Suppressor macrophage (primary cell): ENCODE measurements at places on chromosomes 3 and 15.
A peak's percentile ranks its signal among the peaks of the same experiment; 100 is the strongest.

- no peak for DNase-seq
Observed at GRCh38 chr3:53795176-53795575, 51.0 kb downstream of the CHDH start.

DNA sequence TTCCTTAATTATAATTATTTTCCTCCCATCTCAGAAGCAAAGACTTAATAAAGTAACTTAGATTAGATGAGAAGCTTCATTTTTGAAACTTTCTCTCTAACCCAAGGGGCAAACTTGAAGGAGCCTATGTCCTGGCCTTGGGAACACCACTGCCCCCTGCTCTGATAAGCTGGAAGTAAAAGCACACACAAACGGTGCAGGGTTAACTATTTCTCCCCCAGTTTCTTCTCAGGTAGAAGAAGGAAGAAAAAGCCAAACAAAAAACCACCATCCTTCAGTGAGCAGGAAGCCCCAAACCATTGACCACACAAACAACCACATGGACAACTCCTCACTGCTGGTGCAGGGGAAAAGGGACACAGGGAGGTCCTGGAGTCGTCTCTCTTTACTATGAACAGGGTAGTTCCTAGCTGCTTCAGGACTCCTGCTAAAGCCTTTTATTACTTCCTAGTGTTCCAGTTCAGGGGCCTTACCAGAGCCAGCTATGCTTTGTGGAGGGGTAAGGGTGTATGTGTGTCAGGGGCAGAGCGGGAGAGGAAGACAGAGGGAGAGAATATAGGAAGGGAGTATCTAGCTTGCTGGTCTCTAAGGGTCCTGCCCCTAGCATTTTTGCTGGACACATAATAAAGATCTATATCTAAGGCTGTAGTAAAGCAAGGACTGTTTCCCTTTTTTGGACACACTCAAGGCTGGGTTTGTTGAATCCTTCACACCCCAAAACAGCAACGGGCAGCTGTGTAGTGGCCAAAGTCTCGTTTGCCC lies 94.0 kb upstream of the UMPS start:
- DNase-seq, result no peak

DNA sequence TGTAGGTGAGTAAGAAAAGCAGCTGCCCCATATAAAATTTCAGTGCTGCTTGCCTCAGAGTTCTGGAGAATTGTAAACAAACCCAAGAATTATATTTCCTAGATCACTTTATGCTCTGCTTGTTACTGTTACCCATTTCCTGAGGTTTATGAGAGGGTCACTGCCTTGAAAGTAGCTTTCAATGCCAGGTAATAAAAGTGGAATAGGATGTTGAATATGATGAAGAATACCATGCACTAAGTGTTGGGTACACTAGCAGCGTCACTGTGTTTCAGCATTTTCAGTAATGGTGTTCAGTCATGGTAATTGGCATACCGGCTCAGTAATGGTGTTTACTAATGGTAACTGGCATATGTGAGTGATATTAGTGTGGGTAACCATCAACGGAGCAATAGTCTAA lies 449.8 kb upstream of the TPRG1 start:
- DNase-seq, result no peak

GRCh38 chr15:90665288-90666134 lies 51.6 kb upstream of the BLM start:
- peak; percentile 87 for DNase-seq

- DNase-seq, result no peak
Observed at GRCh38 chr3:79846148-79846933, 78.5 kb upstream of the ROBO1 start.
